ENCODE measurements at places on chromosomes 16 and 17. TPM values are rescaled to one million over a fixed set of nuclear protein-coding genes. Genes with fewer than 3 reads are reported as not detected.
A peak's percentile ranks its signal among the peaks of the same experiment; 100 is the strongest.

MMP28 gene
- total RNA-seq = 0.45 TPM

DNA sequence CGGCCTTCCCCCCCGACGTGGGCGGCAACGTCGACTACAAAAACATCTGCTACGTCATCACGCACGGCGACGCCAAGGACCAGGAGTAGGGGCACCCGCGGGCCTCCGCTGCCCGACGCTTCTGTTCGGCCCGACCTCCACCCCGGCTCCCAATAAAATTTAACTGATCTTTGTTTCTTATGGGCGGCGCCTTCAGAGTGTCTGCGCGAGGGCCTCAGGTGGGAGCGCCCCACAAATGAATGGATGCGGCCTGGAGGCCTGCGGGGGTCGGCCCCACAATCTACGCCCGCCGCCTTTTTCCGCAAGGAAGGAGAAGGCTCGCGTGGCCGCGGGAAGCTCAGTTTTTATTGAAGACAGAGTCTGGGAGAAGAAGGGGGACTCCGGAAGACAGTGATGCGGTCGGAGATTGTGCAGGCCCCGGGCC, 3.2 kb downstream of the MYL11 start:
- peak; percentile 83 for DNase-seq

IKZF3 gene
- total RNA-seq = 83.5 TPM

DNA sequence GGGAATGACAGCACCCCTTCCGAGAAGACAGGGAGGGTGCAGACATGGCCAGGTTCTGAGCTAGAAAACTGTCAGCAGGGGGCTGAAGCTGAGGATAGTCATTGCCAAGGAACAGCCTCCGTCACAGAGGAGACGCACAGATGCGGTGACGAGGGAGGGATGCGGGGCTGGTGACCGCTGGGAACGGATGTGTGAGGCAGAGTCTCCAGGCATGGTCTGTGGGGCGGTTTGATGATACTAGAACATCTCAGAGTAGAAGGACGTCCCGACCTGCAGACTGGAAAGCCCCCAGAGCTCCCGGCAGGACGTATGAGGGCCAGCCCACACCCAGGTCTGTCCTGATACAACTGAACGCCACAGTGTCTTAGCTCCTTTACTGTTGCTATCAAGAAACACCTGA, 1.8 kb upstream of the CSNK1D start:
- DNase-seq = no peak

DNA sequence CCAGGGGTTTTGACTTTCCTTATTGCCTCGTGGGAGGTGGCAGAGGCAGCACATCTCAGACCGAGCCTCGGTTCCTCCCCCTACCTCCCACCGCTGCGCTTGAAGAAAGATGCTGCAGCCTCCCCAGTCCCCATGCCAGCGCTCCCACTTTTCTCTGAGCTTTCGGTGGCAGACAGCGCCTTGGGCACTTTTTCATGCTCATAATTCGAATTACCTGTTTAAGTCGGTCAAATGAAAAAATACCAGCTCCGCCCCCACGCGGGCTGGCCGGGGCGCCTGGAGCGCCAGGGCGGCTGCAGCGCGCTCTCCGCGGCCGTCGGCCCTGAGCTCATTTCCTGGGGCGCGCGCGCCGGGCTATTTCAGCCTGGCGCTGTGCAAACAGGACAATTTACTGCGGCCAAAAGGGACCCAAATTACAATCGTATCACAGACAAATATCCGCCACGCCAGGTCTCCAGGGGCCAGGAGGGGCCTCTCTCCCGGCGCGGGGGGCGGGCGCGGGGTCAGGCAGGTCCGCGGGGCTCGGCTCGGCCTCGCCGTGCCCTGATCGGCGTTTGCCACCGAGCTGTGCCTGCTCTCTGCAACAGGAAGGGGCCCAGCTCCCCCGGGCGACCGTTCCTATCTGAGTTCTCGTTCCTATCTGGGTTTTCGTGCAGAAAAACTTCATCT, 45.0 kb downstream of the SOST start:
- DNase-seq = peak; percentile 63

- DNase-seq = no peak
Observed at GRCh38 chr16:77853161-77853560, 64.8 kb downstream of the VAT1L start.

GRCh38 chr16:70496513-70496912, 26.8 kb downstream of the COG4 start:
- DNase-seq = no peak

- no peak for DNase-seq
Observed at GRCh38 chr17:28760601-28761562, 17.1 kb downstream of the TRAF4 start.

NEUROD2 gene
- not detected for total RNA-seq

DNA sequence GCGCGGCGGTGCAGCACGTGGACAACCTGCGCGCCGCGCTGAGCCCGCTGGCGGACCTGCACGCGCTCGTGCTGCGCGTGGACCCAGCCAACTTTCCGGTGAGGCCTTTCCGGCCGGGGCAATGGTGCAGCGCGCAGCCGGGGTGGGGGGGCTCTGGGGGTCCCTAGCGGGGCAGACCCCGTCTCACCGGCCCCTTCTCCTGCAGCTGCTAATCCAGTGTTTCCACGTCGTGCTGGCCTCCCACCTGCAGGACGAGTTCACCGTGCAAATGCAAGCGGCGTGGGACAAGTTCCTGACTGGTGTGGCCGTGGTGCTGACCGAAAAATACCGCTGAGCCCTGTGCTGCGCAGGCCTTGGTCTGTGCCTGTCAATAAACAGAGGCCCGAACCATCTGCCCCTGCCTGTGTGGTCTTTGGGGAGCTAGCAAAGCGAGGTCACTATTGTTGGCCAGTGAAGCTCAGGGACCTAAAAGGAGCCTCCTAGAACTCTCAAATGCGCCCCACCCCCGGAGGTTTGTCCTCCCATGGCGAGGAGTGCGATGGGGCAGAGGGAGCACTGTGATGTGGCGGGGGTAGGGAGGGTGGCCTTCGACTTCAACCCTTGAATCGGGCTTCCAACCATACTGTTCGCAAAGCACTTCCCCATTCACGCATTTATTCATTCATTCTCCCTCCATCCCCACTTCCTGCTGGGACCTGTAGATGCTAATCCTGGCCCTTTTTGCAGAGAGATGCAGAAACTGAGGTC, 770 bp downstream of the HBM start:
- no peak for DNase-seq
